ENCODE measurements at places on chromosomes 3 and 15.

DNA sequence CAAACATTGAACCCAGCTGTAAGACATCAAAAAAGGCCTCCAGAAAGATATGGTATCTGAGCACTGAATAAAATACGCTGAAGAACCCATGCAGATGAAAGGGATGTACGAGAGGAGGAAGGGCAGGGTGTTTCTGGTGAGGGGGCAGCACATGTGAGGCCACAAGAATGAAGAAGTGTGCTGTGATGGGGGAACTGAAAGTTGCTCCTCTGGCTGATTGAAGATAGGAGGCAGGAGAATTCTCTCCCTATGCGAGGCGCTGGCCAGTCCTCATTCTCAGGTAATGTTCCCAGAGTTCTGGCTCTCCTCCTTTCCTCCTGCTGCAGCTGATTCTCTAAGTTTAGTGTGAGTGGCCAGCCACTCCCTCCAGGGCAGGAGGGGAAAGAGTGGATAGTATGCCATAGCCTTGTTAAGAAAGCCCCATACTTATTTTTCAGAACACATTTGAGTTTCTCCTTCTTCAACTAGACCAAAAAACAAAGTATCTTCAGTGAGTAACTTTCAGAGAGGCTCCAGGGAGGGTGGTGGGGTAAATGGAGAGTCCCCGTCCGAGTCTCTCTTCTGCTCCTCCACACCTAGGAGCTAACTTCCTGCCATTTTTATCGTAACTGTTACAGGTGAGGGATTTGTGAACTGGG lies 26.9 kb upstream of the MYO1E start:
- no peak for DNase-seq

DNA sequence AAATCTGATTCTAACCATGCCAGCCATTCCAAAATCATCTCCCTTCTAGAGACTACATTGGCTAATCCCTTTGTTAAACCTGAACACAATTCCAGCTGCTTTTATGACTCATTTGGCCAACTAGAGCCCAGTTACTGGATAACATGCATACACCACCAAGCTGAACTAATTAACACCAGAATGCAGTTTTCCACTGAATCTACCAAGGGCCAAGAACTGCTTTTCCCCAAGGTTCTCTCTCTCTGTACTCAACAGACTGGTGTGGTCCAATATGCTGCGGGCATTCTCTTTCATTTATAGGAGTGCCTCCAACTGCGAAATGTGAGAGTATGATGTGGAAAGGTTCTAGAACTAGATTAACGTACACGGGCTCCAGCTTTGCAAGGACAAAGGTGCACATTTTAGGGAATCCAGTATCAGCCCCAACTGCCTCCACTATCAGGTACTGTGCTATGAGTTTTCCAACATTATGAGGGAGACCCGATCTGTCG lies 1.5 kb downstream of the CHSY1 start:
- DNase-seq, result no peak

DNA sequence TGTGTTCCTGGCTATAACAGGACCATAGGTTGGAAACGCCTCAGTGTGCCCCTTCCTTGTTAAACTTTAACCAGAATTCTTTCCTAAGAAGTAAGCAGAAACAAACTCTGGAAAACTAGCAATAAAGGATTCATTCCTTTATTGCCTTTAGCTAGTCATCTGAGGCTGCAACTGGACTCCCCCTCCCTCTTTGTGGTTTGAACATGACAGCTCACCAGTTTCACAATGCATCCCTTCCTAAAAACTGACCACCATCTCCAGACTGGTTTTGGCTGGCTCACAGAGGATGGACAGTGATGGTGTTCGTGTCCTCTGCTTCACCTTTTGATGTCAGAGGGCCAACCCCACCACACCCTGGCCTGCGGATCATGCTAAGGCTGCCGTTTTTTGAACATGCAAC lies 27.9 kb upstream of the TGFBR2 start:
- DNase-seq, result no peak

- no peak for DNase-seq
Measured at GRCh38 chr3:48797626-48798025, 50.0 kb downstream of the PRKAR2A start.

DNA sequence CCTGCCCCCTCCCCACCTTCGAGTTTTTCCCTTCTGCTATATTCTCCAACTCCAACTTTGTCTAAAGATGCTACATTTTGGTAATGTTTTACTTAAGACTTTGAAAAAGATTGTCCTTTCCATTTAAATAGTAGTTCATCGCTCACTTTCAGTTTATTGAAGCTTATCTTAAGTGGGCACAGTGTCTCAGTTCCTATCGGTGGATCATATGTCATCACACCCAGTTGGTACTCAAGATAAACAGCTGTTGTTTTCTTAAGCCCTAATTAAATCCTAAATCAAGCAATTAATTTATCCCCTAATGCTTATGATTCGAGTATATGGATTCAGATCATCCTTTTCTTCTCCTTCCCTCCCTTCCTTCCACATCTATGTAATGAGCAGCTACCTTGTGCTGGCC lies 210.7 kb downstream of the TLE3 start:
- DNase-seq, result no peak

DNA sequence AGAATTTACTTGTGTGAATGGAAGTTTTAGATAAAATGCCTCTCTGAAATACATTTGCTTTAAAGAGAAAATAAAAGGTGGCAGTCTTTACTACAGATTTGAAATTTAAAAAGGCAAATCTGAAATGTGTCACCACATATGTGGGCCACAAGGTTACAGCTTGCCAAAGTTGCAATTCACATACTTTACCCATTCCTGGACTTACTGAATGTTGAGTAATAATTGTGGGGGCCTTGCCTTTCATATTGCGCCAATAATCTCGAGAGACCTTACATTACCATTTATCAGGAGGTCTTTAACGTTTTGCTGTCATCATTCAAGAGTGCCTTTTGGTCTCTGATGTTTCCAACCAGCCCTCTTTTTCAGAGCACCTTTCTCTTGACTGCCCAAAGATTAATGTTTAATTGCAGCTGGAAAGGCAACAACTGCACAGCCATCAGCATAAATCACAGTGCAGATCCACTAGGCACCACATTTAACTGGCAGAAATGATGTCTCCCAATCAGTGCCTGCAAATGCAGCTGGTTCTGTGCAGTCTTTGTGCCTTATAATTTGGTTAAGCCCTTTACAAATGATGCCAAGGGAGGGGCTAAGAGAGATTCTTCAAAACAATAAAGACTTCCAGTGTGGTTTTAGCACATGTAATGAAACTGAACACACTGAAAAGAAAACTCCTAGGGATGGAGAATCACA lies 206.8 kb downstream of the MAGI1 start:
- no peak for DNase-seq

- no peak for DNase-seq
Measured at GRCh38 chr15:78790027-78790426, 21.2 kb downstream of the ADAMTS7 start.

DNA sequence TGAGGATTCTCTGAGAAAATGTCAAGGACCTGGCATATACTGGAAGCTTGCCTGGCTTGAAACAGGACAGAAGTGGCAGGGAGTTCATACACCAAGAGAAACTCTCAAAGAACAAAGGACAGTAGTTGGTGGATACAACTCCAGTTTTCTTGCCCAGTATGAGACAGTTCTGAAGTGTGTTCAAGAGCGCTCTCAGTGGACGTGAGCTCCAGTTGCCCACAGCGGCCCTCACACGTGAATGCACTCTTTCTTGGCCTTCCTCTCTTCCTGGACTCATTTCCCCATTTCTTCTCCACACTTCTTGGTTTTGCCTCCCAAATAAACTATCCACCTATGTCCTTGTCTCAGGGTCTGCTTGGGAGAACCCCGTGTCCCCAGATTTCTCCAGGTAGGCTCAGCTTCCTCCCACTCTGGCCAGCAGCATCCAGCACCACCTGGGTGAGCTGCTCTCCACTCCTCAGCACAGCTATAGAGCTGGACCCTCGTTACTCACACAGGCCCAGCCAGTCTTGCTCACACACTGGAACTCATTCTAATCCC lies 54.5 kb downstream of the DCLK3 start:
- DNase-seq, result no peak

DNA sequence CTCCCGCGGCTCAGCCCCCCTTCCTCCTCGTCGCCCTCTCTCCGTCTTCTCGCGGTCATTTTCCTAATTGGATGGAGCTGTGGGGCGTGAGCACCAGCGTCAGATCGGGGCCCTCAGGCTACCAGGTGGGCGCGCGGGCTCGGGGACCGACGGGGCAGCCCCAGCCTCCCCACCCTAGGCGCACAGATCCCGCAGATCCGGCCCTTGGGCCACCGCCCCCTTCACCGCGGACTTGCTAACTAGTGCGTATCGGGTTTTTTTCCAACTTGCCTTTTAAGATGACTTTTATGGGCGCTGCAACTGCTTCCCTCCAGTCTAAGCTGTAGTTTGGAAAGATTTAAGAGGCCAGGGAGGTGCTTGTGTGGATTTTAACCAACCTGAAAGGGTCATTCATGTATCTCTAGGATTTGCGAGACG lies 1.3 kb downstream of the ZNF710 start:
- no peak for DNase-seq

Measured in K562 (cell line).